ENCODE measurements at places on chromosomes 5 and 9.

DNA sequence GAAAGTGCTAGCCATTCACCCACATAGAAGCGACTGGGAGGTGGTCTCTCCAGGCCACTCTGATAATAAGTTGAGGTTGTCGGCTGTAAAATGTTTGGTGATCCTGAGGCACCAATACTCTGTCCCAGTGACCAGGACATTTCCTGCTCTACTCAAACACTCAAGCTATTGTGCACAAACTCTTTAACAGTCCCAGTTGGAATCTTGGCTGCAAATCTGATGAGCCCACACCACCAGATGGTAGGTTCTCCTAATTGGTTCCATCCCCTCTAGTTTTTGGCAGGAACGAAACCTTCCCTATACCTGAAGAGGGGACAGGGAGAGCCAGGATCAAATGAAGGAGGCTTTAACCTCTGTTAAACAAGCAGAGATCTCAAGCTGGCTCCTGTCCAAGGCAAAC, 14.3 kb downstream of the GRIA1 start:
- DNase-seq, result no peak

DNA sequence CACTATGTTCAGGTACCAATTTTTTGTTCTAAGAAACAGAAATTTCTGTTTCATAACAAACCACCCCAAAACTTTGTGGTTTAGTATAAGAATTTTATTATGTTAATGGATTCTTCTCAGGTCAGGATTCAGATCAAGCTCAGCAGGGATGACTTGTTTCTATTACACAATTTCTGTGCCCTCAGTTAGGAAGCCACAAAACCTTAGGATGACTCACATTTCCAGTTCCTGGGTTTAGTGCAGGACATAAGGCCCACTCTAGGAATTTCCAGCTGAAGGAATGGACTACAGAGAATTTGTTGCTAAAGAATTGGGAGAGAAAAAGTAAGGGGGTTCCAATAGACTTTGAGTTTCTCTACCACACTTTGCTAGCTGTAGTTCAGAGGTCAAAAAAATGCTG, 629.3 kb downstream of the ANXA1 start:
- peak; percentile 98 for DNase-seq

- no peak for DNase-seq
Observed at GRCh38 chr5:127019928-127020327, 10.4 kb downstream of the MARCHF3 start.

- no peak for DNase-seq
Observed at GRCh38 chr5:10681731-10682679, 79.0 kb downstream of the DAP start.

DNA sequence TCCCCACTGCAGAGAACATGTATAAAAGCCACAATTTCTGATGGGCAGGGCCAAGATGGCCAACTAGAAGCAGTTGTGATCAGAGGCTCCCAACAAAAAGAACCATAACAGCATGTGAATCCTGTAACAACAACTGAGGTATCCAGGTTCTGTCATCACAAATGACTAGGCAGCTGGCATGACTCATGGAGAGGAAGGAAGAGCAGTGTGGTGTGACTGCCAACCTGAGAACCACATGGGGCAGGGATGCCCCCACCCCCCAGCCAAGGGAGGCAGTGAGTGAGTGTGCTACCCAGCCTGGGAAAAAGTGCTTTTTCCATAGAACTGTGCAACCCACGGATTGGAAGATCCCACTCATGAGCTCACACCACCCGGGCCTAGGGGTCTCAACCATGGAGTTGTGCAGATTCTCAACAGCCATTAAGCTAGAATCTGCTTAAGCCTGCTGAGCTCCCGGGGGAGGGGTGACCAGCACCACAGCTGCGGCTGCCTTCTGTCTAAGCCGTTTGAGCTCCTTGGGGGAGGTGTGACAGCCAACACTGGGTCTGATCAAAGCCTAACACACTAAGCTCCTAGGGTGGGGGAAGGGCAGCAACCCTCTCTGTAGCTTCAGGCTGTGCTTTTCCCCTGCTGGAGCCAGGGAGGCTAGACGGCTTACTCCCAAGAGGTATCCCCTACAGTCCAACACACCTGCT, 80.1 kb upstream of the DMAC1 start:
- DNase-seq, result no peak

- no peak for DNase-seq
Observed at GRCh38 chr5:106435185-106435584, 1235.6 kb downstream of the EFNA5 start.

GRCh38 chr5:59016925-59017324, 434.1 kb downstream of the RAB3C start:
- DNase-seq, result no peak

DNA sequence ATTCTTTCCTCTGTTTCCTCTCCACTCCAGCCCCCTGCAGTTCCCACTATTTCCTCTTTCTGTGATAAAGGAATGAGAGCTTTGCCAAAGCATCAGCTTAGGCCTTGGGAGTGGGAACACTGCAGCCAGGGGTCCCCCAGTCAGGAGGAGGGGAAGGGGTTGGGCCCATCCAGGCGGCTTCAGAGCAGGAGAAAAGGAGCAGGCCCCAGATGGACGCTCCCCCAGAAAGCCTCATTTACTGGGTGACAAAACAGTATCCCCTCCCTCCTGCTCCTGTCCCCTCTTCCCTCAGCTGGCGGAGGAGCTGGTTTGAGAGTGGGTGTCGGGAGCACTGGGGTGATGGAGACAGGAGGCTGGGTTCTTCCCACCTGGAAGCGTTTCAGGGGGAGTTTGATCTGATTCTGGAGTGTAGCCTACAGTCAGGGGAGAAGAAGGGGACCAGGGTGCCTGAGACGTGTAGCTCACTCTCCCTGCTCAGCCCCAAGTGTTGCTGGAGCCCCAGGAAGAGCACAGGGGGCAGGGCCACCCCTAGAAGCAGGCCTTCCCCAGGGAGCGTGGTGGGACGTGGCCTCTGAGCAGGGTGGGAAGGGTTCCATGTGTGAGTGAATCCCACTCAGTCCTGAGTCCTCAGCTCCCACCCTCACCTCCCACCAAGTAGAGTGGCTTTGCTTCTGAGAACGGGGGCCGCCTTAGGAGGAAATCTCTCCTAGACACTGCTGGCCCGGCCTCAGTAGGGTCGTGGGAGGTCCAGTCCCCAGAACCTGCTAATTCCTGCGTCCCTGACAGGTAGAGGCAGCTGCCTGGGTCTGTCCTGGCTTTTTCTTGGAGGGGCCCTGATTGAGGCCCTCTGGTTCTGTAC, 173.1 kb downstream of the CACNA1B start:
- no peak for DNase-seq

All from iris pigment epithelial cell (primary cell).